BJ (cell line): ENCODE measurements at places on chromosomes 6 and 20.
A peak's percentile ranks its signal among the peaks of the same experiment; 100 is the strongest.

- no peak for DNase-seq
Observed at GRCh38 chr6:166004876-166005275, 162.8 kb downstream of the TBXT start.

GRCh38 chr6:54801669-54802068, 44.9 kb upstream of the FAM83B start:
- DNase-seq = peak; percentile 50

DNA sequence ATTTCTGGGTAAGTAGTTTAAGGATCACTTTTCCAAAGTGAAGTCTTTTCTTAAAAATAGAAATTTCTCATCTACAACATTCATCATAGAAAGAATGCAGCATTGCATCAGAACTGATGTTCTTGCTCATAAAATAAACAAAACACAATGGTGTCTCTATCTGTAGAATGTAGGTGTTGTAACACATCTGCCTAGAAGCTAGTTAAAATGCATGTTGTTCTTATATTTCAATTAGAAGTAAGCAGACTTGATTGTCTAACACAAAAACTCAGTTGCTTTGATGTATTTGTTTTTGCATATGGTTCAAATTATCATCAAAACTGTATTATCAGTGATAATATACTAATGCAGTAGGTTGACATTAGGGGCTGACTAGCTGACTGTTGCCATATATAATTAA, 654.7 kb upstream of the FLRT3 start:
- DNase-seq = peak; percentile 46

- DNase-seq = no peak
Observed at GRCh38 chr20:48395816-48396546, 431.8 kb downstream of the PREX1 start.

DNA sequence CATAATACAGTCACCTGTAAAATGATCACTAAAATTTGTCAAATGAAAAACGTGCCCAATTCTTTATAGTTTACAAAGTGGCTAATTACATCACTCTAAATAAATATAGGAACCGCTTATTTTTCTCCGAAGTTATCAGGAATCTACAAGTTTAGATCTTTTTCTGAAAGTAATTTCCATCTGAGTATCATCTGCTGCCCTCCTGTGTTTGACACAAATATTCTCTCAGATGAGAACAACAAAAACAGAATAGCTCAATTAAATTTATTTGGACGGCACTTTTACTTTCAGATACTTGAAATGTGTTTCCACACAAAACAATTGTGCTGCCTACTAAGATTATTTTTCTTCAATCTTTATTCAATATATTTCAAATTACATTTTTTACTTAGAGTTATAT, 5.0 kb downstream of the SF3B5 start:
- no peak for DNase-seq
